ENCODE measurements at places on chromosomes 6 and 20.

DNA sequence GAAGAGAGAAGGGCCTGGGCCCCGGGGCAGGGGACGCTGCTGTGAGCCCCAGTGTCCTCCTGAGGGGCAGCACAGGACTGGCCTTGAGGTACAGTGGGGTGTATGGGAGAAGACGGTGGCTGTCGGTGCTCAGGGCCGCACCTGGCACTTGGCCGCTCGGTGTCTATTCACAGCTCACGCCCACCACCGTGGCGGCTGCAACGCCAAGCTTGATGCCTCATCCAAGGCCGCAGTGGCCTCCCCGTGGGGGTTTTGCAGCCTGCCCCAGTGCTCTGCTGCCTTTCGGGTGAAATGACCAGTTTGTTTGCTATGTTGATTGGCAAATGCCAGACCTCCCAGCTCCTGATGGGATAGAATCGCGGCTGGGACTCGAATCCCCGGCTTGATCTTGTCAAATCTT lies 79.5 kb upstream of the SLCO4A1 start:
- no peak for DNase-seq

GRCh38 chr6:43976706-43977403 lies 150.4 kb downstream of the MRPL14 start:
- no peak for DNase-seq

DNA sequence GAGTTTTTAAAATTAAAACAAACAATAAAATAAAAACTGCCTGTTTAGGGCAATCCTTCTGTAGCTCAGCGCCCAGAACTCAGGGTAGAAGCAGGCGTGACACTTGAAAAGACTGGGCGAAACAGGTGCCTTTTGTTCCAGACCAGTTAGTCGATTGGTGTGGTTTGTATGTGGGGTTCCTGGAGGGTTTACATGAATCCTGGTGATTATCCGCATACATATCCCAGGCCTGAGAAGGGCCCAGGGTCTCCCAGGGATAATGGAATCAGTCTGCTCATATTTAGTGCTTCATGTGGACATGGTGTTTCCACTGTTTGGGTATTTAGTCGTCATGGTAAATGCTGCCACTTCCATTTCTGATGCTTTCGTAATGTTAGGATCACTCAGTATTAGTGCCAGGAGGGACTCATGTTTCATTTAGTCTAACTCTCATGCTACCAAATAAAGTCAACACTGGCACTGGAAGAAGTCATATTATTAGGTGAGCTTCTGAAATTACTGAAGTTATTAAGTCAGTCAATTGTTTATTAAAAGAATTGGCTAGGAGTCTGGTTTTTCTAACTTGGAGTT lies 116.5 kb downstream of the SAMD5 start:
- DNase-seq, result no peak

- no peak for DNase-seq
Measured at GRCh38 chr20:37376791-37377190, 30.9 kb downstream of the SRC start.

DNA sequence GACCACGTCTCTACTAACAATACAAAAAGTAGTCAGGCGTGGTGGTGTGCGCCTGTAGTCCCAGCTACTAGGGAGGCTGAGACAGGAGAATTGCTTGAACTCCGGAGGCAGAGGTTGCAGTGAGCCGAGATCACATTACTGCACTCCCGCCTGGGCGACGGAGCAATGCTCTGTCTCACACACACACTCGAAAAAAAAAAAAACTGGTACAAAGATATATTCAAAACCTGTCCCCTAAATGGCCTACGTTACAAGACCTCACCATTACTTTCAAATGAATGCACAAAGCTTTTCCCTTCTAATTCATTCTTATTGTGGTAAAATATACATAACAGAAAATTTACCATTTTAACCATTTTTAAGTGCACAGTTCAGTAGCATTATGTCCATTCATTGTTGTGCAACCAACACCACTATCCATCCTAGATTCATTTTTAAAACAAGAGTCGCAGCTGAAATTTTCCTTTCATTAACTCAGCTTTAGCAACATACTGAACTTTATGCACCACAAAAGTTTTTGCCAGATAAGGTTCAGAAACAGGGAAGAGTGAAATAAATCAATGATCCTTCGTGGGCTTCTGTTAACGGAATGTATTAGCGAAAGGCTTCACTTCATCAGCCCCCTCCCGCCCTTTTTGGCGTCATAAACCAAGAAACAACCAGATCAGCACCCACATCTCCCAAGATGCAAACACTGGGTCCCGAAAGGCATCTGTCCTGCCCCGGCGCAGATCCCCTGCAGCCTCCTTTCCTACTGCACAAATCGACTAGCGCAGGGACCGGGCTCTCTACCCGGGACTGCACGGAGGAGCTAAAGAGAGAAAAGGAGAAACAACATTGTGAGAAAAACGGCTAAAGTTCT lies 825 bp upstream of the FAM135A start:
- no peak for DNase-seq

GRCh38 chr20:34045930-34046725 lies 52.4 kb downstream of the RALY start:
- no peak for DNase-seq
